Pancreas (tissue), 10 donors: ENCODE measurements at places on chromosomes 11 and 22. TPM values are rescaled to one million over a fixed set of nuclear protein-coding genes. Genes with fewer than 3 reads are reported as not detected.

IL17RA gene
- 17.0 TPM for total RNA-seq

TEX12 gene
- not detected for total RNA-seq

PRG3 gene
- total RNA-seq, result not detected

GPR137 gene
- total RNA-seq, result 10.9 TPM

TUBA8 gene
- total RNA-seq, result 2.8 TPM

OR8B4 gene
- not detected for total RNA-seq

BATF2 gene
- total RNA-seq, result 6.5 TPM

CDHR5 gene
- total RNA-seq, result 1.7 TPM

EFCAB6 gene
- total RNA-seq, result 3.4 TPM

APOA1 gene
- total RNA-seq, result 5.2 TPM

DNA sequence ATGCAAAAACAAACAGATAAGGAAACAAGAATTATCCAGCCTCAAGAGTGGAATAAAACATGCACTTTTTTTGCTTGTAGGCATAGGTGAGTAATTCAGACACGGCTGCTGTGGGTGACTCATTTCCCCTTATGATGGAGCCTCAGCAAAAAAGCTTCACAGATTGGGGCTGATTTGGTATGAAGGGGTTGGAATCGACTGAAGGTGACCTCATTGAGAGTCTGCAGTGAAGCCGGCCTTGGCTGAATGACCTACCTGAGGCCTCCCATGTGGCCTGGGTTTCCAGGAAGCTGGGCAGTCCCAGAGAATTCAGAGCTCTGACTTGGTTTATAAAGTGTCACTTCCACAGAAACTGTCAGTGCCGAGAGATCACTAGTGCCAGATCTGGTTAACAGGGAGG lies 34.2 kb upstream of the VPREB1 start:
- no peak for DNase-seq
- no peaks in the 10 kb centered on the region for H3K27me3 ChIP-seq
- no peaks in the 10 kb centered on the region for H3K4me1 ChIP-seq
- H3K27ac ChIP-seq, result no peak overlapping the region
- no peak overlapping the region for H3K4me3 ChIP-seq

DNA sequence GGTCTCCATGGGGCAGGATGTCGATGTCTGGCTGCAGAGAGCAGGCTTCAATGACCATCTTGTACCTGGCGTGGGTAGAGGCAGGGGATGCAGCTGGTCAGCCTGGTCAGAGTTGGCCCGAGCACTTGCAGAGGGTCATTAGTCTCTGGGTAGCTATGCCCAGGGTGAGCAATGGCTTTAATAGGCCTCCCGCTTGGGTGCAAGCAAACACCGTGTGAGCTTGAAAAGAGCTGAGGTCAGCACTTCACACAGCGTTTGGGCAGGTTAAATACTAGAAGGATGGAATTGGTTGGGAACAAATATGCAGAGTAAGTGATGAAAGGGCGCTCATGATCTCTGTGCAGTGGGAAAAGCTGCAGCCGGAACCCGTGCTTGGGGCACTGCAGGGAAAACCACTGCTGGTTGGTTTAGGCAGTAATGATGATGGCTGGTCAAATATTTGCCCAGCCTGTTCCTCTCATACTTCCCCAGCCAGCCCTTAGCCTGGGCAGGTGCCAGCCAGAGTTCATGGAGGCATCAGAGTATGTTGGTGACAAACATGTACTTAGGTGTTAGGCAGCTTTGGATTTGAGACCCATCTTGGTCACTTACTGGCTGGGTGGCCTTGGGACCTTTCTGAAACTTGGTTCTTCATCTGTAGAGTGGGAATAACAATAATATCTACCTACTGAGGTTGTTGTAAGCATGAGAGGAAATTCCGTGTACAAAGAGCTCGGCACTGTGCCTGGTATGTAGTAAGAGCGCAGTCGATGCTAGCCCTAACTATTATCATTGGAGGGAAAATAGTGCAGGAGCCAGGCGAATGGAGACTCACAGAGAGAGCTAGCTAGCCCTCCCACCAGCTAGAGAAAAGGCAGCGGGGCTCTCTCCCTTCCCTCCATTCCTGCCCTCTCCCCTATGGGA lies 25.2 kb upstream of the KCNJ11 start:
- H3K4me3 ChIP-seq, result no peak overlapping the region
- no peaks in the 10 kb centered on the region for H3K27me3 ChIP-seq
- H3K27ac ChIP-seq, result peak overlapping the region; percentile 81
- H3K36me3 ChIP-seq, result no peaks in the 10 kb centered on the region

- H3K27me3 ChIP-seq, result no peaks in the 10 kb centered on the region
- DNase-seq, result no peak
- no peaks in the 10 kb centered on the region for H3K4me1 ChIP-seq
- H3K27ac ChIP-seq, result no peak overlapping the region
- no peak overlapping the region for H3K4me3 ChIP-seq
- no peaks in the 10 kb centered on the region for H3K36me3 ChIP-seq
These were observed 142.0 kb downstream of the METTL15 start for GRCh38 chr11:28250192-28250591.

DNA sequence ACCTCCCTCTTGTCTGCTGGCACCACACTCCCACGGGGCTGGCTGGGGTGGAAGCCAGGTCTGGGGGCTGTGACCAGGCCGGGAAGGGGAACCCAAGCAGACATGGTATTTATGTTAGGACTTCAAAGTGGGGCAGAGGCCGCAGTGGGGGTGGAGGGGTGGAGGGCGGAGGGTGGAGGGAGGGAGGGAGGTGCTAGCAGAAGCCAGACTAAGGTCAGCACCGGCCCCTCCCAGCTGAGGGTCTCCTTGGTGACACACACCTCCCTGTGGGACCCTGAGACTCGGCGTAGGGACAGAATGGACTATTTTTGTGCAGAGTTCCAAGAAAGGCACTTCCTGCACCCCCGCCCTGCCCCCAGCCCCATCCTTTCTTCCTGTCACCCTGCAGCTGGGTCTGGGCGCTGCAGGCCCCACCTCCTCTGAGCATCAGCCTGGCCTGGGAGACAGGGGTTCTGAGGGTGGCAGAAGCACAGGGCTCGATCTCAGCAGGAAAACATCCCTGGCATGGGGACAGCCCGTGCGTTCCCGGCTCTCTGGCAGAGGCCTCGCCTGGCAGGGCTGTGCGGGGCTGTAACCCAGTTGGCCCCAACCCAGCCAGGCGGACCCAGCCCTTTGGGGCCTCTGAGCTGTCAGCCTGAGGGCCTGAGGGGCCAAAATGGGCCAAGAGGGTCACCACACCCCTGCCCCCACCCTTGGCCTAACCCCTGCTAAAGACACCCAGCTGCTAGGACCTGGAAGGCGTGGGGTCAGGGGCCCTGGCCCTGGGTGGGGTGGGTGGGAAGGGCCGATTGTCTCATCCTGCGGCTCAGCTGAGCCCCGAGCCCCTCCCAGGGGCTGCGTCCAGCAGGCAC lies 9.6 kb upstream of the CD248 start:
- H3K27ac ChIP-seq, result no peak overlapping the region
- H3K27me3 ChIP-seq, result no peaks in the 10 kb centered on the region
- no peak overlapping the region for H3K4me3 ChIP-seq
- no peaks in the 10 kb centered on the region for H3K4me1 ChIP-seq
- no peak for DNase-seq

DNA sequence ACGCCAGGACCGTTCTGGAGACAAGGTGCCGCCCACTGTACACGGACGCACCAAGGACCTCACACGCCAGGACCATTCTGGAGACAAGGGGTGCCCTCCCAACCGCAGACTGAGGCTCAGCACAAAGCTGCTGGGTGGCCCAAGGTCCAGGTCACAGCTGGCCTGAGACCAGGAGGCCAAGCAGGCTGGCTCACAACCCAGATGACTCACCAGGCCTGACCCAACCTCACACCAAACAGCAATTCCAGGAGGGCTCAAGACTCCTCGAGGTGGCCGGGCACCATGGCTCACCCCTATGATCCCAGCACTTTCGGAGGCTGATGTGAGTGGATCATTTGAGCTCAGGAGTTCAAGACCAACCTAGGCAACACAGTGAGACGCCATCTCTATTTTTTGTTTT lies 14.8 kb downstream of the BRD1 start:
- H3K27ac ChIP-seq, result no peak overlapping the region
- H3K4me3 ChIP-seq, result no peak overlapping the region
- DNase-seq, result no peak
- peaks cover 4% of the 10 kb centered on the region for H3K36me3 ChIP-seq

- H3K36me3 ChIP-seq, result no peaks in the 10 kb centered on the region
- no peak overlapping the region for H3K27ac ChIP-seq
- DNase-seq, result no peak
- no peak overlapping the region for H3K4me3 ChIP-seq
- H3K27me3 ChIP-seq, result no peaks in the 10 kb centered on the region
These were observed 217.6 kb upstream of the ANO5 start for GRCh38 chr11:21975242-21975641.

DNA sequence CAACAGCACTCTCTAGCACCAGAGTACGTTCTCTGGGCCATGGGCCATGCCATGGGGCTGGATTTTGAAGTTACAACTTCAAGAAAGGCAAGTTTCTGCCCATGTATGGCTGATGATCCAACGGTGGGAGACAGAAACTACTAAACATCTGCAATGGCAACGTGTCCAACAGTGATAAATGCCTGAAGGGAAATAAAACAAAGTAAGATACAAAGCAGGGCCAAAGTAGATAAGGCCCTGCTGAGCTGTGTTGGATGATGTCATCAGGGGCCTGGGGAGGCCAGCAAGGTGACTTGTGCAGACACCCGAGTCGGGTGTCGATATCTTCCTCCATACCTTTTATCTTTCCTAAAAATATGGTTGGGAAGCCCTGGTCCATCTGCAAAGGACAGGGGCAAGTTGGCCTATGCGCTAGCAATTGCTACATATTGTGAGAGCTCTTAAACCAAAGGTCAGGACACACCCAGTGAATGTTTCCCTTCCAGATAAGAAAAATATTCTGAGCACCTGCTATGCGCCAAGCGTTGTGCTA lies 487.2 kb downstream of the MN1 start:
- H3K4me3 ChIP-seq, result no peak overlapping the region
- H3K4me1 ChIP-seq, result no peaks in the 10 kb centered on the region

GRCh38 chr11:18106688-18107087 lies 806 bp upstream of the SAAL1 start:
- H3K27ac ChIP-seq, result no peak overlapping the region
- H3K27me3 ChIP-seq, result no peaks in the 10 kb centered on the region
- H3K4me3 ChIP-seq, result no peak overlapping the region
- no peaks in the 10 kb centered on the region for H3K4me1 ChIP-seq
- no peaks in the 10 kb centered on the region for H3K36me3 ChIP-seq

GRCh38 chr11:14975252-14975587 lies 3.1 kb upstream of the CALCA start:
- DNase-seq, result no peak
- H3K27ac ChIP-seq, result no peak overlapping the region
- H3K27me3 ChIP-seq, result peaks cover 37% of the 10 kb centered on the region
- H3K36me3 ChIP-seq, result no peaks in the 10 kb centered on the region

- no peaks in the 10 kb centered on the region for H3K36me3 ChIP-seq
- H3K27ac ChIP-seq, result no peak overlapping the region
- no peak for DNase-seq
- no peaks in the 10 kb centered on the region for H3K27me3 ChIP-seq
- H3K4me3 ChIP-seq, result no peak overlapping the region
These were observed 117.5 kb upstream of the TOP3B start for GRCh38 chr22:22099833-22100812.

DNA sequence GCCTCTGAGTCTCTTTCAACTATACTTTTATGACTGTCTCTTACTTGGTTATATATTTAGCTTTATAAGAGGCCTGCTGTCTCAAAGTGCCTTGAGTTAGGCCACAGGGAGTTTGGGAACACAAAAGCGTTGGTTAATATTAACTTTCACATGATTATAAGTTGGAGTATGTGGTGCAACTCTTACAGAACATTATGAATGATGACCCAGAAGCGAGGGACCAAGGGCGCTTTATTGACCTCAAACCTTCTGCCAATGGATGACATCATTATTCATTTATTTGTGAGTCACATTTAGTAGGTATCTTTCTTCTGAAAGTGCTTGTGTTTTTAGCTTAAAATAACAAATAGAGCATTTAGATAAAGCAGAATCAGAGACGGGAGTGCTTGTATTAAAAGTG lies 298.0 kb upstream of the ZC3H12C start:
- H3K36me3 ChIP-seq, result no peaks in the 10 kb centered on the region
- H3K4me3 ChIP-seq, result no peak overlapping the region
- peak overlapping the region; percentile 61 for H3K27ac ChIP-seq
- DNase-seq, result peak; percentile 36
- peaks cover 4% of the 10 kb centered on the region for H3K4me1 ChIP-seq

- no peaks in the 10 kb centered on the region for H3K4me1 ChIP-seq
- no peaks in the 10 kb centered on the region for H3K36me3 ChIP-seq
- no peak for DNase-seq
- H3K27me3 ChIP-seq, result no peaks in the 10 kb centered on the region
These were observed 17.7 kb upstream of the MS4A7 start for GRCh38 chr11:60360621-60361020.

GRCh38 chr11:116643521-116643920 lies 129.3 kb downstream of the BUD13 start:
- no peak overlapping the region for H3K4me3 ChIP-seq
- H3K27me3 ChIP-seq, result no peaks in the 10 kb centered on the region
- no peak for DNase-seq
- H3K27ac ChIP-seq, result no peak overlapping the region
- no peaks in the 10 kb centered on the region for H3K36me3 ChIP-seq

GRCh38 chr11:78000193-78000592 lies 5.7 kb upstream of the INTS4 start:
- H3K4me1 ChIP-seq, result no peaks in the 10 kb centered on the region
- DNase-seq, result peak; percentile 41
- no peaks in the 10 kb centered on the region for H3K36me3 ChIP-seq
- no peak overlapping the region for H3K27ac ChIP-seq
- no peak overlapping the region for H3K4me3 ChIP-seq

DNA sequence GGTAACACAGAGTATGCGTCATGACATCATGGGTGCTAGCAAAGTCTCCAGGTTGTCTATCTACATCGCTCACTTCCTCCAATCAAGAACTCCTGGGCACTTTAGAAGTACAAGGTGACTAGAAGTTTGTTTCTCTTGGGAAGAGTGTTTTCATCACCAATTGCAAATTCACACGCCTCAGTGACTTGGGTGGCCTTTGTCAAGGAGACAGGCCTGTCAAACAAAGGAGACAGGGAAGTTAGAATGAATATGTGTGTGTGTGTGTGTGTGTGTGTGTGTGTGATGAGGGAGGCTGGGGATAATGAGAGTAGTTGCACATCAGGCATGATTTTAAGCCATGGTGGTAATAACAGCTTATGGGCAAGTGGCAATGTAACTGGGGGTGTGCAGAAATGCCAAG lies 953.2 kb downstream of the OPCML start:
- no peak overlapping the region for H3K27ac ChIP-seq
- no peak overlapping the region for H3K4me3 ChIP-seq
- no peak for DNase-seq
- H3K27me3 ChIP-seq, result no peaks in the 10 kb centered on the region
